Cardiac atrium fibroblast (primary cell): ENCODE measurements at places on chromosomes 7 and 10. TPM values are rescaled to one million over a fixed set of nuclear protein-coding genes. Genes with fewer than 3 reads are reported as not detected.

The MYH16 gene
- total RNA-seq: not detected in 2 replicates

The OR2A12 gene
- not detected in 2 replicates for total RNA-seq

The SGCE gene
- 135 and 150 TPM in 2 replicates for total RNA-seq

The WNT8B gene
- not detected in 2 replicates for total RNA-seq

The LGI1 gene
- not detected in 2 replicates for total RNA-seq

The RBP3 gene
- total RNA-seq: not detected in 2 replicates

The BTBD16 gene
- not detected in 2 replicates for total RNA-seq

The PROSER2 gene
- 9.1 and 12.3 TPM in 2 replicates for total RNA-seq

The VIPR2 gene
- not detected in 2 replicates for total RNA-seq

The PTN gene
- 1.6 and 7.8 TPM in 2 replicates for total RNA-seq
